ENCODE measurements at places on chromosomes 12 and 14. TPM values are rescaled to one million over a fixed set of nuclear protein-coding genes. Genes with fewer than 3 reads are reported as not detected.

Gene CLEC4A
- polyA plus RNA-seq: 1.9 TPM

Gene C14orf180
- not detected for polyA plus RNA-seq

Gene TMEM52B
- polyA plus RNA-seq: 151 TPM

Gene EGLN3
- polyA plus RNA-seq: 18.2 TPM

Gene PRPH
- polyA plus RNA-seq: 0.34 TPM

Gene BICDL1
- polyA plus RNA-seq: 35.3 TPM

Gene CDC42BPB
- 84.0 TPM for polyA plus RNA-seq

Gene SLCO1B1
- not detected for polyA plus RNA-seq

Gene TMEM119
- 25.9 TPM for polyA plus RNA-seq

Gene ACTR10
- 100 TPM for polyA plus RNA-seq

Gene SLC38A1
- polyA plus RNA-seq: 69.6 TPM

Gene NRXN3
- 7.9 TPM for polyA plus RNA-seq

GRCh38 chr14:66105815-66106214, 380.4 kb upstream of the CCDC196 start:
- no peak for DNase-seq

GRCh38 chr12:4526923-4527546, 11.7 kb upstream of the RAD51AP1 start:
- no peak for DNase-seq

DNA sequence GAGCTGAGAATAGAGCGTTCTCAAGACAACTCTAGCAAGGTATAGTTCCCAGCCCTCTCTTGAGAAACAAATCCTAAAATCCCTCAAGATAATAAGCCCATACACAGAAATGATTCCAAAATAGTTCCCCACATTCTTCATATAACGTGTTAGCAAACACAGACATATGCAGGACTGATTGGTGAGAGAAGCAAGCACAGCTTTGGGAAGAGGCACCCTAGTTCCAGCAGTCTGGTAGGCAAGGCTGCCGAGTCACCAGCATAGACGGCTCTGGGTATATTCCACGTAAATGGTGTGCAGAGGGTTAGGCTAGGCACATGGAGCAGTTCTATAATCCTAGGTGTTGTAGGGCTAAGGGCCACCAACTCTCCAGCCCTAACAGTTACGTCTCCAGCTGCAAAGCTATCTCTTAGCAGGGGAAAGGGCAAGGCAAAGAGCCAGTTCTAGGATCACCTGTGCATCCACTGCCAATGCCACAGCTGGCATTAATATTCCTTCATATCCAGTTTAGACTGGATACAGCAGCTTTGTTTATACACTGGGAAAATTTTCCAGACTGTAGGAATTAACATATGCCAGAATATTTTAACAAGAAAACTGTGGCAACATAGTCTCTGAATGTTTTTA, 52.9 kb downstream of the SH2B3 start:
- no peak for DNase-seq

GRCh38 chr12:102343361-102344121, 136.8 kb downstream of the IGF1 start:
- no peak for DNase-seq

- DNase-seq: peak; percentile 40
These were observed 82.9 kb upstream of the STXBP6 start for GRCh38 chr14:25132732-25133422.

GRCh38 chr14:30559638-30560091, 707 bp downstream of the G2E3 start:
- DNase-seq: no peak

DNA sequence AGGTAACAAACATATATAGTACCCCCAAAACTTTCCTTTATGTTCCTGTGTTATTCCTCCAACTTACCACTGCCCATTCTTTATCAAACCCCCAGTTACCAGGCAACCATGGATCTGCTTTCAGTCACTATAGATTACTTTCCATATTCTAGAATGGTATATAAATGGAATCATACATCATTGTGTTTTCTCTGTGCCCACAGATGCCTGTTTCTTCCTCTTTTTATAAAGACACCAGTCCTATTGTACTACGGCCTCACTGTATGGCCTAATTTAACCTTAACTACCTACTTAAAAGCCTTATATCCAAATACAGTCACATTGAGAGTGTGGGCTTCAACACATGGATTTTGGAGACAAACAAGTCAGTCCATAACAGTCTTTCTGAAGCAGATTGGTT, 2.6 kb downstream of the TAS2R14 start:
- no peak for DNase-seq

- DNase-seq: no peak
These were observed 187.4 kb upstream of the ABCD2 start for GRCh38 chr12:39807043-39807442.

GRCh38 chr12:3905664-3906063, 32.5 kb upstream of the PARP11 start:
- no peak for DNase-seq

DNA sequence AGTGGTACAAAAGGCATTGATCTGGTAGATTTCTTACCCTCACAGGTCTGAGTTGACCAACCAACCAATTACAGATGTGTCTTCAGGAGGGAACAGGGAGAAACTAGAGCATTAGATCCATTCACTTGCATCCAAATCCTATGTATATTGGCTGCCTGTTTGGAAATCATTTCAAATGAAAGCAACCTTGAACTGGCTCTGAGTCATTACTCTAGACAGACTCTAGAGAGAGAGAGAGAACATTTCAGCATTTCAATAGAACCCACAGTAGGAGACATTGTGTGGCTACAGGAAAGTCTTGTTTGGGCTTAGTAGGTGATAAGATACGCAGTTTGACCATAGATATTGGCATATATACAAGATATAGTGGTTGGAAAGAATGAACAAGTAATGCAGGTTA, 114.5 kb downstream of the PTPRR start:
- DNase-seq: no peak

DNA sequence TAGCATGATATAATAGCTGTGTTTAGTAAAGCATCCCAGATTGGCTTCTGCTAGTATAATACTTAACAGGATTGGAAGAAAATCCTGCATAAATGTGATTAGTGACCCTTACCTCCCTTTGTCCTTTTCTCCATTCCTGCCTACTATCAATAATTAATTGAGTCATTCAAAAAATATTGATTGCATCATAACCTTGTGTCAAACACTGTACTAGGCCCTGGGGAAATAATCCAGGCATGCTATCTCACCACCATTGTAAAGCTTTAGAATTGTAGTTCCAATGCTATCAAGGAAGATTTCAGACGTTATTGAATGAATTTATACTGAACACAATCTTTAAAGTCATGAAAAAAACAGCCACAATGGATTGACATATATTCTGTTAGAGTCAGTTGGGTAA, 378.6 kb upstream of the DDHD1 start:
- DNase-seq: no peak

- DNase-seq: peak; percentile 68
These were observed at the start of gene KCNMB4 for GRCh38 chr12:70365648-70366518. TSS of gene KCNMB4 (plus strand) at chr12:70366290. CDS start at chr12:70366735, 445 bp downstream.

DNA sequence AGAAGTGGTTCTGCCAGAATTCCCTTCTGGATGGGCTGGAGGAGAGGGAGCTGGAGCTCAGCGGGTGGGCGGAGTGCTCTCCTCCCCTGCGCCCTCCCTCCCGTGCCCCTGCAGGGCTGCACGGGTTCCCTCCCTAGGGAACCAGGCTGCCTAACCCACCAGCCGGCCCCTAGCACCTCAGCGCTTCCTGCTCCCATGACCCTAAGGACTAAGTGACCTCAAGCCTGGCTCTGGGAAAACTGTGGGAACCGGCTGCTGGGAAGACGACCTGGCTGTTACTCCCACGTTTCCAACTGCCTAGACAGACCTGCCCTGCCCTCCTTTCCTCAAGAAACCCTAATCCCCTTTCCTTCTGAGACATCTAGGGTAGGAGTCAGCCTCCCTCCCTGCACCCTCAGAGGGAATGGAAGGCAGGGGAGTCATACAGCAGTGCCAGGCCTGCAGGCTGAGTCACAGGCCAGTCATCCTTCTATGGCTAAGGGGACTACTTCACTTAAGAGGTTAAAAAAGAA, 31.5 kb downstream of the SLC6A12 start:
- DNase-seq: no peak

DNA sequence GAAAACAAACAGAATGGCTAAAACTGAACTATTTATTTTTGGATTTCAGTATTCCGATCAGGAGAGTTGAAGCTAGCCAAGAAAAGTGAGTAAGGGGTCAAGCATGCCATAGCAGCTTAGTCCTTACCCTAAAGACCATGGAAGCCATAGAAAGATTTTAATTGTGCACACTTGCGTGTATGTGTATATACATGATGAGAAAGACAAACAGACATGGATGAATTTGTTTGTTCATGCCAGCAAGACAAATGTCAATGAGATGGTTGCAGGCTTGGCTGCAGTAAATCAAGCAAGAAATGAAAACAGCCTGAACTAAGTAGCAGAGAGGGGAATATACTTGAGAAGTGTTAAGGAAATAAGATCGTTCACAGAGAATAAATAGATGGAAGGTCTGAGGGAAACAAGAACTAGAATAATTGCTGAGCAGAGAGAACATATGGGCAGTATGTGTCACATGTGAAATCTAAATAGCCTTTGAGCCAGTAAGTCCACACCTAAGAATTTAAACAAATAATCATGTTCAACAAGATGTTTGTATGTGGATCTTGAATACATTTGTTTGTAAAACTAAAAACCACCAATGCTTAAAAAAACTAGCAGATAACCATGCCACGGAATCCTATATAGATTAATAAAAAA, 14.8 kb downstream of the SNW1 start:
- DNase-seq: no peak

- no peak for DNase-seq
These were observed 272.7 kb upstream of the FLRT2 start for GRCh38 chr14:85257287-85257686.

DNA sequence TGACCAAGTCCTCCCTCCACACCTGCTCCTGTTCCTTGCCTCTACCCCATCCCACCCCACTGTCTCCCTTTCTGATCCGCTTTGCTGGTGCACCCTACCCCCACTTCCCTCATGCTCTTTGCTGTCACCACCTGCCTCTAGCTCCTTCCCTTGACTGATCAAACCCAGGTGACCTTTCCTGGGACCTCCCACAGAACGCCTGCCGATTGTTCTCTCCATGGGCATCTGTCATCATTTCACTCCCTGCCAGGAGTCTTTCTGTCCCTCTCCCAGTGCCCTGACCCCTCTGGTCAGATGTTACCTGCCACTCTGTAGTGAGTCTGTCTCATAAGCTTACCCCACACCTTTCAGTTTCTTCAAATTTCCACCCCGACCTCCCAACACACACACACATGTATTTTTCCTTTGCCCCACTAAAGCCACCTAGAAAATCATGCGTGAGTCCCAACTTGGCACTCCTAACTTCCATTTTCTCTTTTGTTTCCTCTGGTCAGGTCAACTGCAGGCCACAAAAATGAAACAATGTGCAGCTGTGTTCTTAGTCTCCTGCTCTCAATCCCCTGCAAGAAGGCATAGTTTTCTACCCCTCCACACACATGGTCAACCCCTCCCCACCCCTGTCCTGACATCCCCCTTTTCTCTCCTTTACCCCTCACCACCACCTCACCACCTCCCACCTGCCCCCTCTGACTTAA, 229.8 kb downstream of the DPF3 start:
- DNase-seq: no peak

- DNase-seq: peak; percentile 12
These were observed 4.7 kb downstream of the GPX2 start for GRCh38 chr14:64937821-64938193.

DNA sequence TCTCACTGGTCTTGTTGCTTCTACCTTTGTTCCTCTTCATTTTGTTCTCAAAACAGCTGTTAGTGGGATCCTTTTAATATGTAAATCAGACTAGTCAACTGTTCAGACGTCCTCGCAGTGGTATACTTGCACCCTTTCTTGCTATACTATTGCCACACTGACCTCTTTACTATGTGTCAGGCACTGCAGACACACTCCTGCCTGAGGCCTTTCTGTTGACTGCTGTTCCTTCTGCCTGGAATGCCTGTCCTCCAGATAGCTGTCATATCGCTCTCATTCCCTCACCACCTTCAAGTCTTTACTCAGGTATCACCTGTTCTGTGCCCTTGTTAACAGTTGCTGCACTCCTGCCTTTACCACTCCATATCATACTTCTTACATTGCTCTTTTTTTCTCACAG, 90.0 kb upstream of the TMEM263 start:
- no peak for DNase-seq

- DNase-seq: no peak
These were observed 354.7 kb upstream of the TMTC1 start for GRCh38 chr12:30138483-30138882.

- DNase-seq: no peak
These were observed 124.8 kb downstream of the NPAS3 start for GRCh38 chr14:33063521-33063920.

DNA sequence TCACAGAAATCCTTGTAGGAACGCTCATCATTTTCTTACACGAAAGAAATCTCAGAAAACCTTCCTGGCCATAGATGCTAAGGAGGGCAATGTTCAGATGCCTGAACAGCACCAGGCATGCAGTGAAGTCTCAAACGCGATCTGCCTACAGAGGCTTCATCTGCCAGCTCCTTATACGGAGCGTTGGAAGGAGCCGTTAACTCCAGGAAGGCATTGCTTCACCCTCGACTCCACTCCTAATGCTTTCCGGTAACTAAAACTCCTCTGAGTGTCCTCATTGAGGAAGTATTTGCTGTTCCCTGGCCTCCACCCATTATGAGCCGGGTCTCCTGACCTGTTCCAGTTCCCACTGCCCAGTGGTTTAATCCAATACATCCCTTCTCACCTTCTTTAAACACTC, 502.7 kb downstream of the BCL11B start:
- no peak for DNase-seq

DNA sequence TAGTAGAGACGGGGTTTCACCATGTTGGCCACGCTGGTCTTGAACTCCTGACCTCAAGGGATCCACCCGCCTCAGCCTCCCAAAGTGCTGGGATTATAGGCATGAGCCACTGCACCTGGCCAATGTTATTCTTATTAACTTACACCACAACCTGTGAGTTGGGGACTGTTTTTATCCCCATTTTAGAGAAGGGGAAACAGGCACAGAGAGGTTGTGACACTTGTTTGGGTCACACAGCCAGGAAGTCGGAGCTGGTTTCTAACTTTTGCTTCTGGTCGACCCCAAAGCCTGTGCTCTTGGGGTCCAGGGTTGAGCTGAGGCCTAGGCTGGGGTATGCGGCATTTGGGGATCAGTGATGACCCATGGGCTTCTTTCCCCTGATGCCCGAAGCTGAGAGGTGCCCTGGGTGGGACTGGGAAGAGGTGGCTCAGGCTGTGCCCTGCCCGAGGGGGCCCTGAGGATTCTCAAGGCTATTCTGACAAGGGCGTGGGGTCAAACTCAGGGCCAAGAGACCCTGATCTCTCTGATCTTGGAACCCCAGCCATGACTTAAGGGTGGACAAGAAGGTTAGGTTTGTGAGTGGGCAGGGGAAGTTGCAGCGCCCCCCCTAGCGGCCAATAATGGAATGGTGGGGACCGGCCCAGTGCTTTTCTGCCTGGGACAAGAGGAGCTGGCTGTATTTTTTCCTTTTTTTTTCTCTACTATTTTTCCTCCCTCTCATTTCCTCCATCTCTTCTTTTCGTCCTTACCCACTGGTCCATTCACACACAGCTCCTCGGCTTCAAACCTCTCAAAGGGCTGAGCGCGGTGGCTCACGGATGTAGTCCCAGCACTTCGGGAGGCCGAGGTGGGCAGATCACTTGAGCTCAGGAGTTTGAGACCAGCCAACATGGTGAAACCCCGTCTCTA, 3.0 kb downstream of the SDSL start:
- DNase-seq: no peak

All from renal cortex interstitium (tissue), 15 donors.